EL (cell line): ENCODE measurements at places on chromosomes 1 and 21.

GRCh38 chr1:228548788-228549187 lies 61.6 kb downstream of the RNF187 start:
- no peak for DNase-seq

GRCh38 chr1:71304125-71304524 lies 223.3 kb upstream of the ZRANB2 start:
- DNase-seq = no peak

GRCh38 chr1:221494670-221495069 lies 247.2 kb downstream of the DUSP10 start:
- DNase-seq = peak; percentile 44

GRCh38 chr1:191695865-191696264 lies 462.4 kb upstream of the RGS18 start:
- peak; percentile 2 for DNase-seq

GRCh38 chr1:200960236-200960947 lies 63.1 kb downstream of the KIF21B start:
- no peak for DNase-seq

DNA sequence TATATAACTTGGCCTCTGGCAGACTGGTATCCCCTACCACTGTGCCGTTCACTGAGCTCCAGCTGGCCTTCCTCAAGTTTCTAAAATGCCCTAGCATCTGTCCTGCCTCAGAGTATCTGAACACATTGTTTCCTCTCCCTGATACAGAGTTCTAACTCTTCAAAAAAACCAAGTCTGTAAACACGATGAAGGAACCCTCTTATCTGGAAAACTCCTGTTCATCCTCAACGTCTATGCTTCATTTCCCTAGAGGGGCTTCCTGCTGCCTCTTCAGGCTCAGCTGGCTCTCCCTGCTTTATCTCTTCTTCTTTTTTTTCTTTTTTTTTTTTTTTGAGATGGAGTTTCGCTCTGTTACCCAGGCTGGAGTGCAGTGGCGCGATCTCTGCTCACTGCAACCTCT lies 5.6 kb downstream of the BSDC1 start:
- no peak for DNase-seq

DNA sequence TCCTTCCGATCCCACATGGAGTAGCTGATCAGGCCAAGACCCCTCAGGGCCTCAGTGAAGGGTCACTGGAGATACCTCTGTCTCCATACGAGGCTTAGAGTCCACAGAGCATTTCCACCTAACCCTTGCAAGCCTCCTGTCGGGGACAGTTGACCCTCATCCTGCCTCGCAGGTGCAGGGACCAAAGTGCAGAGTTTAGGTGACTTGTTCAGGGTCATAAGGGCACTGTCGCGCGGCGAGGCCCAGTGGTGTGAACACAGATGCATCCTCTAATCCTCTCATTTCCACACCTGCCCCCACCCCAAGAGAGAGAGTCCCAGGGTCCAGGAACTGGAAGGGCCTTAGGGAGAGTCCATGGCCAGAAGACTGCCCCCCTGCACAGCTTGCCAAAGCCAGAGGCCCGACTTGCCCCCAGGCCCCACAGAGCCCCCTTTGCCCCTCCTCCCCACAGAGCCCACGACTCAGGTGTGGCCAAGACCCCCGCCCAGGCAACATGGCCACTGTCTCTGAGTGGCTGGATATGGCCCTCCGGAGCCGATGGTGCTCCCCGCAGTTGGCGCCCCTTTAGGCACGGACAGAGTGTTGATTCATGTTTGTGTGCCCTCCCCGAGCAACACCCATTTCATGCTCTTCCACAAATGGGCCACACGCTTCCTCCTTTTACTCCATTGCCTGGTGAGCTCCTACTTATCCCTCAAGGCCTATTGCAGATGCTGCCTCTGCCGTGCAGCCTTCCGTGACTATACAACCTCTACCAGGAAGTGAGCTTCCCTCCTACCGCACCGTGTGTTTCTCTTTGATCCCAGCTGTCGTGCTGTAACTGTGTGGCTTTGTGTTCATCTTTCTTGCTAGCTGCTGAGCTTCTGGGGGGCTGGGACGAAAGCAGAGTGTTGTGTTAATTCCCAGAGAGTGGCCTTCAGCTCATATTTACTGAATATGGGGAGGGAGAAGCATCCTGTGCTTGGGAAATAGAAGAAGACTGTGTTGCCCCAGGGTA lies 1.7 kb downstream of the TRPM2 start:
- no peak for DNase-seq

DNA sequence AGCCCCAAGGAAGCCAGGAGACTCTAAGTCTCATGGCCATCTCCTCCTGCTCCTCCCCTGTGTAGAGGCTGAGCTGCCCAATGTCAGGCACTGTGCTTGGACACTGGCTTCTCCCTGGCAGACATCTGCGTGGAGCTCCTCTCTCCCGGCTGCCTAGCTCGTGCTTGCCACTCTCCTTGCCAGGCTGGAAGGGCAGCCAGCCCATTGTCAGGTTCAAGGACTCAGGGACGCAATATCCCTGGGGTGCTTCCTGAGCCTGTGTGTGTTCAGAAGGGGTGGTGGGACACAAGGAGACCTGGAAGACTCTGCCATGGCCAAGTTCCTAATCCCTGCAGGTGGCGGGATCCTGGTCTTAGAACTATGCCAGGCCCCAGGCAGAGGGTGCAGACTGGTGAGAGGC lies 65.4 kb upstream of the PARP1 start:
- DNase-seq = no peak

- peak; percentile 8 for DNase-seq
Observed at GRCh38 chr1:230708631-230709580, 5.0 kb downstream of the AGT start.

- peak; percentile 62 for DNase-seq
Observed at GRCh38 chr1:199173356-199173755, 534.5 kb downstream of the PTPRC start.

GRCh38 chr1:228882041-228882770 lies 146.9 kb downstream of the RHOU start:
- no peak for DNase-seq

- DNase-seq = no peak
Observed at GRCh38 chr1:9716404-9717192, 65.1 kb downstream of the PIK3CD start.

- DNase-seq = no peak
Observed at GRCh38 chr1:20343938-20344302, 53.2 kb downstream of the VWA5B1 start.

DNA sequence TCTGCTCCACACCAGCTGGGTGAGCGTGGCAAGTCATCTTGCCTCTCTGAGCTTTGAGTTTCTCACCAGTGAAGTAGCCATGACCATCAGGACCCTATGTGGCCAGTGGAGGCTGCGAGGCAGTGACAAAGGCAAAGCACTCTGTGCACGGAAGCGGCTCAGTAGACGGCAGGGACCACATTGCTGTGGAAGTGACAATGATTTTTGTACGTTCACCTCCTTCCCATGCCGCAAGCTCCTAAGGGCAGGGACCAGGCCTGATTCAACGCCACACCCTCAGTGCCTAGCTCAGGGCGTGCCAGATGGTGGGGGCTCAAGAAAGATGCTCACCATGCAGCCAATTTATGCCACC lies 210.5 kb downstream of the MATN1 start:
- DNase-seq = no peak

GRCh38 chr1:55747408-55747841 lies 532.3 kb upstream of the USP24 start:
- no peak for DNase-seq

DNA sequence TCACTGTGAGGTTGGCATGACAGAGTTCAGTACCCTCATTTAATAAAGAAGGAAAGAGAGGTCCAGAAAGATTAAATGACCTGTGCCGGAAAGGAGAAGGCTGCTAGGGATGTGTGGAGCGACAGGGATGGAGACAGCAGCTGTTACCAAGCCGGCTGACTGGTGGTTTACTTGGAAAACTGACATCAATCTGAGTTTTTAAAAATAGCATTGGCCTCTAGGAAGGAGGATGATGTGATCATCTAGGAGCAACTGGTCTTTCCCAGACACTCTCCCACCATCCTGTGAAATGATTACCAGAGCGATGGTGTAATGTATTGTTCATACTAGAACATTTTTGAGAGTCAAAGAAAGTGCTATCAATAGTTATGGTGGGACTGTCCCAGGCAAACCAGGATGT lies 154.4 kb downstream of the ZSCAN20 start:
- DNase-seq = no peak

DNA sequence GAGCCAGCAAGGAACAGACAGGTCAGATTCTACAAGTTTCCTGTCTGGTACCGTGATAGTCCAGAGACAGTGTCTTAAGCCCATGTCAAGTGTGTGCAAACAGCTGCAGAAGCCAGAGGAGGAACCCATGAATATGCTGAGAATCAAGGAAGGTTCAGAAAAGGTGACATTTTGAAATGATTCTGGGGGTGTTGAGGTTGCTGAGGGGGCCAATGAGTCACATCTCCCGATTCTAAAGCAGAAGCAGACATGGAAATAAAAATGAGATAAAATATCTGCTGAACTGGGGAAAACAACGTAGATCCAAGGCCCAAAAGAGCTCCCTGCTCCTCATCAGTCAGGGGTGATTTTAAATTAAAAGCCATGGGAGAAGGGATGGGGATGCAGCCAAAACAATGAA lies 15.8 kb upstream of the SYT6 start:
- DNase-seq = no peak

GRCh38 chr1:20405893-20406604 lies 80.0 kb downstream of the CAMK2N1 start:
- DNase-seq = peak; percentile 47

GRCh38 chr1:114109981-114110380 lies 43.7 kb downstream of the SYT6 start:
- no peak for DNase-seq

- DNase-seq = no peak
Observed at GRCh38 chr1:50126927-50127715, 18.4 kb downstream of the ELAVL4 start.

- DNase-seq = no peak
Observed at GRCh38 chr1:108079440-108080025, 114.6 kb upstream of the VAV3 start.

- peak; percentile 53 for DNase-seq
Observed at GRCh38 chr1:16921391-16922185, at the start of gene CROCC. TSS of gene CROCC (plus strand) at chr1:16921931. CDS start at chr1:16922019, 88 bp downstream.

DNA sequence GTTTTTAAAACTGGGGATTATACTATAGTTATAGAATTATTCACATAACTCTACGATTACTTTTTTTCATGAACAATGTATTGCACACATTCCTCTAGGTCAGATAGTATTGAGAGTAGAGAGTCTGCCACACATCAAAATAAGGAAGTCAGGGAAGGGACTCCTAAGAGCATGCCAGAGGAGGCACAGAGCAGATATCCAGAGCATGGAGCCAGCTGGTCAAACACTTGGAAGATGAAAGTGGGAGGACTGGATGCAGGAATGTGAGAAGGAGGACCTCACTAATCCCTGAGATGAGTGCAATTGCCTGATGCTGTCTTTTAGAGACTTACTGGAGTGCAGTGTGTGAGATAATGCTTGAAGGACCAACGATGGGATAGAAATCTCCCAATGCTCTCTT lies 9.6 kb upstream of the RFX5 start:
- no peak for DNase-seq

DNA sequence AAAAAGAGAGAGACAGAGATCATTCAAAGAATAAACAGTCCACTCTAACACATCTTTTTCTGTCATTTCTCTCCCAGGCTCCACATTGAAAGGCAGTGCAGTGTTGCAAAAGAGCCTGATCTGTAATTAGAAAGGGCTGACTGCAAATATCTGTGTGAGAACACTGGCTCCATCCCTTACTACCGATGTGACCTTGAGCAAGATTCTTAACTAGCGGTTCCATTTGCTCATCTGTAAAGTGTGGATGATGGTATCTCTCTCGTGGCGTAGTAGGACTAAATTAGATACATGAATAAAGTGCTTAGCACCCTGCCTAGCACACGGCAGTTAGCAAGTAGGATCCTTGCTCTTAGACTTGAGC lies 26.9 kb upstream of the SLC44A3 start:
- peak; percentile 53 for DNase-seq

DNA sequence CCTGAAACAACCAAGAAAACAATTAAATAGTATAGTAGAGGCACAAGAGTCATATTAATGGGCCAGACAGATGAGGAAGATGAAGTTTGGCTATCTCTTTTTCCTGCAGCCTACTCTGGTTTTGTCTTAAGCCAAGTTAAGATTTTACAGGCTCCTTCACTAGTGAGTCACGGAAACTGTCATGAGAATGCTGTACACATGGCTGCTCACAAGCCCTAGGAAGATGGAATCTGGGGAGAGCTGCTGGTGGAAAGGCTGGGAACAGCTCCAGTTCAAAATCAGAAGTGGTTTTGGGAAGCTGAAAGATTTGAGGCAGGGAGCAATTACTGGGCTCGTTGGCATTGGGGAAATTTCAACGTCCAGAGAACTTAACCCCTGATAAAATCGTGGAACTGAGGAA lies 46.4 kb upstream of the S1PR1 start:
- DNase-seq = peak; percentile 67

- peak; percentile 67 for DNase-seq
Observed at GRCh38 chr1:92961896-92962752, 862 bp upstream of the DIPK1A start.

DNA sequence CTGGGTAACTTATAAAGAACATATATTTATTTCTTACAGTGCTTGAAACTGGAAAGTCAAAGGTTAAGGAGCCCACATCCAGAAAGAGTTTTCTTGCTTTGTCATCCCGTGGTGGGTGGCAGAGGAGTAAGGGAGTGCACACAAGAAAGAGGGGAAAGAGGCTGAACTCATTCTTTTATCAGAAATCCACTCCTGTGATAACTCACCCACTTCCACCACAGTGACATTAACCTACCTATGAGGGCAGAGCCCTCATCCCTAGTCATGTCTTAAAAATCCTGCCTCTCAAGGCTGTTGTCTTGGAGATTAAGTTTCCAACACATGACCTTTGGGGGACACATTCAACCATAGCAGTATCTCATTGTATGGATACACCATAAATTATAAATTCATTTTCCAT lies 32.5 kb upstream of the RGS4 start:
- DNase-seq = peak; percentile 22

- DNase-seq = peak; percentile 47
Observed at GRCh38 chr1:115980998-115981993, 5.0 kb downstream of the SLC22A15 start.

GRCh38 chr1:92484472-92485380 lies 2.0 kb downstream of the GFI1 start:
- DNase-seq = peak; percentile 32

- no peak for DNase-seq
Observed at GRCh38 chr1:7705048-7705907, 65.8 kb upstream of the VAMP3 start.

DNA sequence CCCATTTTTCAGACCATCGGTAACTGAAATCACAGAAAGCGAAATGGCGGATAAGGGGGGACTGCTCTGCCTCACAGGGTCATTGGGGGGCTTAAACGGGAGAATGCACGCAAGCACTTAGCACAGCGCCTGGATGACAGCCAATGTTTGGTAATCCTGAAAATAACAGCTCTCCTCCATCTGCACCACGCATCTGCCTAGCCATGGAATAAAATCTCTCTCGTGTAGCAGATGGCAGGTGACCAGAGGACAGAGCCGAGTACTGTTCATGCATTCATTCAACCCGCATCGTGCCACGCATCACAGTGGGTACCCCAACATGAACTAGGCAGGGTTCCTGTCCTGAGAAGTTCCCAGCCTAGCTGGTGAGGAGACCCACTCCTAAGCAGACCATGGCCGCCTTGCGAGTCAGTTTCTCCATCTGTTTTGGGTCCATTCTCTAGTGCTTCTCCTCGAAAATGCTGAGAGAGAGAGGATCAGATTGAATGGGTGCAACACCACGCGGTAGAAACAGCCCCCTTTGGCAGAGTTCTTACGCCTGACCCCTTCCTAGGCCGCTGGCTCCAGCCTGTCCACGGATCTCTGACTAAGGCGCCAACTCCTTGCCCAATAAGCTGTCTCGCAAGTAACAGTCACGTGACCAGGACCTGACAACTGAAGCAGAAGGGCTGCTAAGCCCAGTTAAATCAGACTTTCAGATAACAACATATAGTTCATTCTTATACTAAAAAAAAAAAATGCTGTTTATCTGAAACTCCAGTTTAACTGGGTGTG lies 7.3 kb downstream of the SLC1A7 start:
- no peak for DNase-seq
